ENCODE measurements at places on chromosomes 1 and 21. TPM values are rescaled to one million over a fixed set of nuclear protein-coding genes. Genes with fewer than 3 reads are reported as not detected.

Gene SWT1
- 1.7 TPM for total RNA-seq

- no peak for DNase-seq
These were observed 25.9 kb upstream of the PLA2G2C start for GRCh38 chr1:20212085-20212684.

Gene CENPF
- total RNA-seq = 3.5 TPM

- DNase-seq = no peak
These were observed 33.2 kb upstream of the SERBP1 start for GRCh38 chr1:67463298-67463955.

Gene C1orf226
- total RNA-seq = 0.10 TPM

- DNase-seq = no peak
These were observed 148.6 kb downstream of the GRIK3 start for GRCh38 chr1:36885540-36886357.

GRCh38 chr1:156012051-156012817, 8.5 kb downstream of the SSR2 start:
- DNase-seq = no peak

Gene ELAPOR1
- 4.2 TPM for total RNA-seq

DNA sequence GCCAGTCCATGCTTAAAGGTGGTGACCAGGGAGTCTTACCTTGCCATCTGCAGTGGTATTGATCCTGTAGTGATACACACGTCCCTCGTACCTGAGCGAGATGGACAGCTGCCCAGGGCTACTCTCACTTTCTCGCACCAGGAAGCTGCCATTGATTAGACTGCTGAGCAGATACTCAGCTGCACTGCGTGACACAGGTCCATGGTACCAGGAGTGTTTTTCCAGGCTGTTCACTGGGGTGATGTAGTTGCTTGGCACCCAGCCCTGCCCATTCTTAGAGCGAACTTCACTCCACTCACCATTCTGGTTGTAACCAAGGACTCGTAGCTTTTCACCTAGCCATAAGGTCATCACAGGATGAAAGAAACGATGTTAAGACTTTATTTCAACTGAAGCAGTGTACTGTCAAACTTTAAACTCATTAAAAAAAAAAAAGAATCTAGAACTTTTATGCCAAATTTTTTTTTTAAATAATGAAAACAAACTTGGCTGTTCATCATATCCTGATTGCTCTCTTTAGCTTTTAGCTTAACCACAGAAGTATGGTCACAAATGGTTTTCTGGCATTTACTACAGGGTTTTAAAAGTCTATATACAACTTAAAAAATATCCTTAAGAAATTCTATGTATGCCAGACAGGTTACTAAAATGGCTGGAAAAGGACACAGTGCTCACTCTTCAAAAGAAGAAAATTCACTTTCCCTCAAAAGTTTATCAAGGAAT, 44.6 kb downstream of the TOR3A start:
- DNase-seq = no peak

DNA sequence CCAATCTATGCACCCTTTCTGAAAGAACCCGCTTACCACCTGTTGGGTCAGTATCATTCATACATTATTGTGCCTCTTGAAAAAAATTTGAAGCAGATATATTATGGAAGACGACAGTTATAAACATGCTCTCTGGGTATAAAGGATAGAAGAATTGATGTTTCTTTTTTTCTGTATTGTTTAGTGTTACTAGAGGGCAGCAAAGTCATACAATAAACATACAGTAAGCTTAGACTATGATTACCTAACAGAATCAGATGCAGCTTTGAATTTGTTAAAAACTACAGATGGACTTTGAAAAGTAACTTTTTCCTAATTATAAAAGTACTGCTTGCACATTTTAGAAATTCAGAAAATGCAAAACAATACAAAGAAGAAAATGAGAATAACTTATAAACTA, 11.1 kb upstream of the PAXBP1 start:
- DNase-seq = no peak

DNA sequence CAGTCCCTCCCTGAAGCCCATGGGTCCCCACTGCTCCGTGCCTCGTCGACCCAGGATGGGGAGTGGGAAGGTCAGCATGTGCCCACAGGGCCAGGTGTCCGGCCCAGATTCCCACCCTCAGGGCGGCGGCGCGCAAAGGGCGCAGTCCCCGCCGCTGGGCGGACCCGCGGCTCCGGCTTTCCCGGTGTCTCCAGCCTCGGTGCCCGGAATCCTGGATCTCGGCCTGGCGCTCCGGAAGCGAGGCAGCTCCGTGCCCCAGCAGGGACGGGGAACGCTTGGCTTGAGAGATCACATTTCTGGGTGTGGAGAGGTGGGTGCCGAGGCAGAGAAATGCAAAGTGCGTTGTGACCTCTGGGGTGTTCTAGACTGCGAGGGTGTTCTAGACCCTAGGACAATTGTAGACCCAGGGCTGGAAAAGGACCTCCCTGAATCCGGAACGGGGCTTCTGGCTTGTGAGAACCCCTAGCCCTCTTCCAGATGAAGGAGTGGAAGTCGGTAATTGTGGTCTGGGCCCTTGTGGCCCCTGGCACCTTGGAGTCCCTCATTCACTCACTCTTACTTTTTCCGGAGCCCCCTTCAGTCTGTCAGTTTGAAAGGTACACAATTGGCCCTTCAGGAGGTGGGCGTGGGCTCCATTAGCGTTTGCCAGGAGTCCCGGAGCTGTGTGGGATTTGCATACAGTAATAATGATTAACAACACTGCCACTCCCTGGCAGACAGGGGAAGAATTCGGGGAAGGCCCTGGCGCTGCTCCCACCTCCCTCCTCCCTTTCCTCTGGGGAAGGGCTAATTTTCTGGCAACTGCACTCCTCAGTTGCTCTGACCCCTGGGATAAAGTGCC, 1.6 kb upstream of the KCND3 start:
- no peak for DNase-seq

DNA sequence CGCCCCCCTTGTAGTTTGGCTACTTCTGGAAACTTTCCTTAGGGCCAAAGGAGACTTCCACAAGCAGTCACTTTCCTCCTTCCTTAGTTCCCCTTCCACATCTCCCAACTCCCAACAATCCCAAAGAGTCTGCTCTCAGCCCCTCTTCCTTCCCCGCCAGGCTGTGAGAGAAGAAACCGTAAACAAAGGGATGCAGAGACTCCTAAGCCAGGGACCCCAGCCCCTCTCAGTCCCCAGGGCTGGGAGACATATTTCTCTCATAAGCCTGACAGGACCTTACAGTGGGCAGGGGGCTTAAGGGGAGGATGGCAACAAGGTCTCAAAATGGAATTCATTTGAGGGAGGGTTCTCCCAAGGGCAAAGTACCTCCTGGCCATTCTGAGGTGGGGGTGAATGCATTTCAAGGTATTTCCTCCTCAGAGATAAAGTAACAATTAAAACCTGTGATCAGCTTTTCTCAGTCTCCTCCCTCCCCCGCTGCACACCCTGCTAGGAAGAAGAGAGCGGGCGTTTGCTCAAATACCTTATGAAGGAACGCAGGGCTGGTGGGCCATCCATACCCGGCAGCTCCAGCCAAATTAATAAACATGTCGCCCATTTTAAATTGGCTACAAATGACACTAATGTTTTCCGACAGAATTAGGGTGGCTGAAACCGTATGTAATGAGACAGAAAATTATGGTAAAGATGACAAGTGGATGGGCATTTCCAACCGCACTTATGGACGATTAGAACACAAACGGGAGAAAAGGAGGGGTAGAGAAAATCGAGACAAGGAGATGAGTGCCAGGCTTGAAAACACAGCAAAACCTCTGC, 4.0 kb downstream of the BARHL2 start:
- no peak for DNase-seq

Gene CYP2J2
- total RNA-seq = 1.3 TPM

Gene LRRN2
- total RNA-seq = not detected

DNA sequence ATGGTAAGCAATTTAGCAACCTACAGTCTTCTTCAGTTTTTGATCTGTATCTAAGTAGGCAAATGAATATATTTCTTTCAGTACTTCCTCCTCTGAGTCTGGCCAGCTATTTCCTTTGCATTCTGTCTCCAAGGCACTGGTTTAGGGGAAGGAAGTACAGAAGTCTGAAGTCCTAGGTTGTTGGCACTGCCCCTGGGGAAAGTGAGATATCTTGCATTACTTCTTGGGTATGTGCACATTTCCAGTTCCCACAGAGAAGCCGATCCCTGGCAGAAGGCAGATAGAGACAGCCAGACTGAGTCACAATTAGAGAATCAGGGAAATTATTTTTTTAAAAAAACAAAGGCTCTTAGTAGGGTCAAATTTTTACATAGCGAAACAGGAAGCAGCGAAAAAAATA, 98.8 kb downstream of the RASAL2 start:
- DNase-seq = no peak
